ENCODE measurements at places on chromosomes 5 and 9. TPM values are rescaled to one million over a fixed set of nuclear protein-coding genes. Genes with fewer than 3 reads are reported as not detected.

The LCN9 gene
- not detected for total RNA-seq

The LCNL1 gene
- total RNA-seq: 1.2 TPM

The PHYKPL gene
- total RNA-seq: 18.7 TPM

The PAEP gene
- total RNA-seq: not detected

The DMGDH gene
- 3.7 TPM for total RNA-seq

The FOXD4L6 gene
- 0.46 TPM for total RNA-seq

Data from diencephalon (tissue), 1 donor.